ENCODE measurements at places on chromosomes 5 and 9.

DNA sequence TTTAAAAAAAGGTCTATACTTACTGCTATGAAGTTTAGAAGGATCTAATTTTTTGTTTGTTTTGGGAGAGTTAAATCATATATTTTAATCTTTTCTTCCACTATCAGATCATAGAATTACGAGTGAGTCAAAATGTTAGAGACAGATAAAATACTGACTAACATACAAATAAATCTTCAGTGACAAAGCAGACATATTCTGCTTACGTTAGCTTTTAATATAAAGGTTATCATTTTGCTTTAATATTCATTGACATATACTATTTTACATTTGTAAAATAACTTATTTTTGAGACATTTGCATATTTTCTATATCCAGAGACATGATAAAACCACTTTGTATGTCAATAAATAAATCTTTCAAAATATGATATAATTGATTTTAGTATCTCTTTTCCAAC lies 64.6 kb upstream of the GABRA1 start:
- no peak for DNase-seq

- DNase-seq, result no peak
Observed at GRCh38 chr5:531101-531748, 7.0 kb upstream of the SLC9A3 start.

- DNase-seq, result no peak
Observed at GRCh38 chr5:56479696-56480077, 246.6 kb upstream of the ANKRD55 start.

DNA sequence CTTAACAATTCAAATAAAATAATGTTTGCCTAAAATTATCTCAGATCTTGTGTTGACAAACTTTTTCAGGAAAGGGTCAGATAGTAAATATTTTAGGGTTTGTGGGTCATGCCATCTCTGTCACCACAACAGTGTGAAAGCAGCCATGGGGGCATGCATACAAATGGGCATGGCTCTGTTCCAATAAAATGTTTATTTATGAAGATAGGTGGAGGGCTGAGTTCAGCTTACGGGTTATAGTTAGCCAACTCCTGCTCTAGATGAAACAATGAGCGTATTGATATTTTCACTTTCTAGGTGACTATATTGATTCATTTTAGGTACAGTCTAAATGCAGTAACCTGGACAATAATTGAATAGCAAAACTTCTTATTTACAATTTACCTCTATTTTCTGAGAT lies 533.8 kb upstream of the CLINT1 start:
- DNase-seq, result no peak

GRCh38 chr9:116096853-116097252 lies 56.7 kb upstream of the PAPPA start:
- no peak for DNase-seq

DNA sequence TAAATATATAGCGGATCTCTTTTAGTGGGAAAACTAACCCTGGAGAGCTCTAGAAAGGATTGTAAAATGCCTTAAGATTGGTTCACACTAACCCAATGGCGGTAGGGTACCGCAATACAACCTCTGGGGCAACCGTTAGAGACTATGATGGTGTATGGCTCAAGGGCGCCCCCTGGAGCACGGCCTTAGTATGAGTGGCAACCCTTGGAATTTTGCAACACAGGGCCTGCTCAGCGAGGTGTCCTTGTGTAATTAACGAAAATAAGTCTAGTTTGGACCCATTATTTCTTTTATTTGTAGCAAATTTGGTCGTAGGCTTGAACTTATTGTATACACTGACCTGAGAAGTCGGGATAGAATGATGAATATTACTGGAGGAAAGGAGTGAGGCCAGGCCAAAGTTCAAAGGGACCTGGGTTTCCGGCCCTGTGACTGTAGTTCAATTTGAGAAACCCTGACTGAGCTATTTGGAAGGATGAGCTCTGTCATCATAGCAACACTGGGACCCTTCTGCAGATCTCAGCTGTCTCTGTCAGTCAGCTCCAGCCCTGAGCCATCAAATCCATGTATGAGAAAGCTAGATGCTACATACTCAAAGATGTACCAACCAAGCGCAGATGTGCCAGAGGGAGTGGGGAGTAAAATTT lies 54.8 kb downstream of the CAMK4 start:
- peak; percentile 91 for DNase-seq

- no peak for DNase-seq
Observed at GRCh38 chr5:107794741-107795140, 124.0 kb upstream of the EFNA5 start.

- DNase-seq, result peak; percentile 13
Observed at GRCh38 chr5:131968396-131968954, 23.0 kb upstream of the MEIKIN start.

GRCh38 chr9:33102551-33103210 lies 26.2 kb upstream of the SMU1 start:
- DNase-seq, result no peak

DNA sequence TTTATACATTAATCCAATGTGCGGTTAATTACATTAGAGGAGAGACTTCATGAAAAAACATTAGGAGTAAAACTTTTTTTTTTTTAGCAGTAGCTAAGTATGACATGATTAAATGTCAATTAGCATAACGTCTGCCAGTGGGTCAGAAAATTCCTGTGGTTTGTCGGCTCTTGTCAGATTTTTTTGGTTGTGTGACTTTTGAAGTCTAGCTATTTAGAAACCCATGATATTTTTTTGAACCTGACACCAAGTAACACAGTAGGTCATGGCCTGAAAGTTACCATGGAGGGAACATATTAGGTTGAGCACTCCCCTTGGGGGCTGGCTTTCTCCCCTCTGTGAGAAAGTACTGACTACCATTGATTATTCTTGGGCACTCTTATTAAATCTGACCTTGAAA lies 84.8 kb upstream of the ALDH1A1 start:
- no peak for DNase-seq

- DNase-seq, result no peak
Observed at GRCh38 chr5:123949807-123950340, 437.9 kb downstream of the CSNK1G3 start.
